Tongue (tissue), 3 donors: ENCODE measurements at places on chromosomes 7 and 10.

DNA sequence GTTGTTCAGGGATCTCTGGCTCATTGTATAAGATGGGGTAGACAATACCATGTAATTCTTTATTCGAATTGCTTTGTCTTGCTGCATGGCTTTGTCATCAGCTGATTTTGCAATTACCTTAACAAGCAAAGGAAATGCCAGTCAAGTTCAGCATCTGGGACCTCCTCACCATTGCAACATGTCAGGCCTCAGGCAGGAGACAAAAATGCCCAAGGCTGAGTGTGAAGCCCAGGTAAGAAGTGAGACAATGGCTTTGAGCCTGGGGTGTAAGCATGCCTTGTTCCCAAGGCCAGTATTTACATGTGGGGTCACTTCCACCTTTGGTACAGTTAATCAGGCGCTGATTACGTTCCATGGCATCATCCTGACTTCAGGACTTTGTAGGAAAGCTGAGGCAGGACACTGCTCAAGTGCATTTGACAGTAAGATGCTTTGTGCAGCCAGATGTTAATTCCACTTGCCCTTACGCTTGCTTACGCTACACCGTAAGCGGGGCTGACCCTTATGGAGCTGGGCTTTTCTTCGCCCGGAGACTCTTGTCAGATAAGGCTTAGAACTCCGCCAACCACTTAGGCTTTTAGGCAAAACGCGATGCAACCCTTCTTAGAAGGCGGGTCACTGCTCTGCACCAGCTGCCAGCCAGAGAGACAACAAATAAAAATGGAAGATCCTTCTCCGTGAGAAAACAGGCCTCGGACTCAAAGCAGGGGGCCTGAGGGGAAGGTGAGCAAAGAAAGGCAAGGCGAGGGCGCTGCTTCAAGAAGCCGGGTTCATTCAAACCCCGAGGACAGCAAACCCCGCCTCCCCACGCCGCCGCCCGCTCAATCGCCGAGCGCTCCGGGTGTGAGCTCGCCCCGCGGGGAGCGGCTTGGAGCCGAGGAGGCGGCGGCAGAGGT lies 1.3 kb upstream of the SP4 start:
- no peak for DNase-seq

GRCh38 chr7:153858355-153858754 lies 193.8 kb upstream of the DPP6 start:
- DNase-seq = peak; percentile 20

DNA sequence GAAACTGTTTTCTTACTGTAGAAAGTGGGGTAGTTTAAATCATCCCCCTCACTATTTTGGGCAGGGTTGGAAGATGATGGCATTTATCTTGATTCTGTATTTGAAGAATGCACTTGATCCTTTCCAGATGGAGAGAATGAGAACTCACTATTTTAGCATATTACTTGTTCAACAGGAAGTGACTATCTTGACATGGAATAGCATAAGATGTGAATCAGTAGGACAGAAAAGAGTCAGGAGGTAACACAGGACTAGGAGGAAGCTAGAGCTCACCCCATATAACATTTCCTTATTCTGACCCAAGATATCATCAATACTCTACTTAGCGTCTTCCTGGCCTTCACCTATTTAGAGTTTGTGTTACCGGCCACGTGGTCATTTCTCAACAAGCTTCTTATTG lies 400.2 kb downstream of the PHTF2 start:
- no peak for DNase-seq

DNA sequence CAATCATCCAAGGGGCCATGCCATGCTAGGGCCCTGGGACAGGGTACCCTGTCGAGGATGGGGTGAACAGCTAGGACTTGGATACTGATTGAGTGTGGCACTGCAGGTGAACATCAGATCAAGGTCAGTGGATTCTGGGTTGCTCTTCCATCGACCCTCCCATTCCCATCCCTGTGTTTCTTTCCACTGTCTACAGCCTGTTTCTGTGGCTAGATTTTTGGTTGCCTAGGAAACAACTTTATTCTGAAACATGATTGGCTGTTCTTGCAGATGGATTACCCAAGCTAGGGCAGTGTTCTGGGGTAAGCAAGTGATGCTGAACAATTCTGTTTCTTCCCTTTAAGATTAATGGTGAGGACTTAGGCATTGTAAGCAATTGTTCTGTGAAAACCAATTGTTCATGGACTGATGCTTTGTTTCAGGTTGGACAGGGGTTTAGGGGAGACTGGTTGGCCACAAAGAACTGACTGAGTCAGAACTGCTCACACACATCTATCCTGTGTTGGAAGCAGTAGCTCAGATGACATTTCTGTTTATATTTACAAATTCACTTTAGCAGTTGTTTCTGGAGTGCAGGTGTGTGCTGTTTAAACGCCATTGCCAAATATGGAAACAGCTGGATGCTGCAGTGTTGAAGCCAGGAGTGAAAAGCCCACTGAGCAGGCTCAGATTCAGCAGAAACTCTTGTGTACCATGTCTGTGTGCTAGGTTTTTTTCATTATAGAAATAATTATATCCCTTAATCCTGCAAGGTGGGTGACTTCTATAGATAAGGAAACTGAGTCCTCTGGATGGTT lies 102.3 kb upstream of the BTBD16 start:
- peak; percentile 82 for DNase-seq

GRCh38 chr7:159049266-159050025 lies 95.2 kb downstream of the VIPR2 start:
- DNase-seq = no peak

- peak; percentile 74 for DNase-seq
Measured at GRCh38 chr10:91163269-91163868, 57.1 kb upstream of the PCGF5 start.

DNA sequence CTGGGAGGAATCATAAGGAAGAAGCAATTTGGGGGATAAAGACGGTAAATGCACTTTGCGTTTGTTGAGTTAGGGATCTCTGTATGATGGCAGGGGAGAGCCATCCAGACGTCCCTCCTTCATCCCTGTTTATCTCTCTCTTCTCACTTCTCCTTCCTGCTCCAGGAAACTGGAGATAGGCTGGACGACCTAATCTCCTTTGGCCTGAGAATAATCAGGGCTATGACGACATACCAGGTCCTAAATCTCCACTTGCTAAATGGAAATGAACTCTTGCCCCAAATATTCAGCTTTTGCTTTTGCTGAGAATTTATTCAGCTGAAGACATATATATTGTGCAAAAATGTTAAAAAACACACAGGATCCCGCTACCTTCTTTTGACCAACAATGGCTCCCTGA lies 182.9 kb upstream of the INHBA start:
- DNase-seq = no peak

GRCh38 chr10:5895365-5895764 lies 5.3 kb downstream of the FBH1 start:
- no peak for DNase-seq

DNA sequence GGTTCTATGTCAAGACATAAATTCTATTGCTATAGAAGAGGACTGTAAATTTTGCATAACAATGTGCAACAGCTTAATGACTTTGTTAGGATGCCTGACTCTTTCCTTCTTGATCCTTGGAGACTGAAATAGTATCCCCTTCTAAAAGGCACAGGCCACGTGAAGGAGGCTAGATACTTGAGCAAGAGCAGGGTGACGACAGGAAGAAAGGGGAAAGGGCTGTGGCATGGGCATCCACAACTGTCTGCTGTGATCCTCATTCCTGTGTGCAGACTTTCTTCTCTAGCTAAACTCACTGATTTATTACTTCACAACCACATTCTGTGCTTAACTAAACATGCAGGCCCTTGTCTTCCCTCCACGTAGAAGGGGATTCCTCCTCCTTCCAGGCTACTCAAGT lies 1111.8 kb upstream of the C7orf33 start:
- DNase-seq = peak; percentile 4

DNA sequence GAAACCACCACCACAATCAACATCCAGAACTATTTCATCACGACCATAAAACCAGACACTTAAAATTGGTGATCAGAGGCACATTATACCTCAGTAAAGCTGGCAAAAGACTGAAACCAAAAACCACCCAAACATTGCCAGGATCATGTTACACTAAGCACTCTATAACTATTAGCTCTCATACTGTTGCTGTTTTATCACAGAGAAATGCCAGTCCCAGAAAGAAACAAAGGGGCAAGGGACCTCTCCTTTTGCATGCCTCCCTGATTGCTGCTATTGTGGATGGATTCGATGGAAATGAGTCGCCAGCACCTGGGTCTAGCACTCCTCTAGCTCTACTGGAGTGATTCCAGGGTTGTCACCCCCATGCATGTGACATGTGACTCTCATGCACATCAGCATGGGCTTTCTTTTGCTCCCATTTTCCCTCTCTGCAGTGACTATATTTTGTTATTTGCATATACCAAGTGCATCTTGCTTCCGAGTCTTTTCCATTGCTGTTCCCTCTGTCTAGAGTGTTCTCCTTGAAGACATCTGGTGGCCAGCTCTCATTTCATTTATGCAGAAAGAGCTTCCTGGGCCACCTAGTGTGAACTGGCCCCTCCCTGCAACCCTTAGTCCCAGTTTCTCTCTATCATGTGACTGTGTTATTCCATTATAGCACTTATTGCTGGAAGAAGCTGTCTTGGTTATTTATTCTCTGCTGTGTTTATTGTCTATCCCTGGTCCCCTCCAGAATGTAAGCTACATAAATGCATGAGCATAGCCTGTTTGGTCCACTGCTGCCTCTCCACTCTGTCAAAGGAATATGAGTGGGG lies 300.6 kb downstream of the PLXNA4 start:
- no peak for DNase-seq

DNA sequence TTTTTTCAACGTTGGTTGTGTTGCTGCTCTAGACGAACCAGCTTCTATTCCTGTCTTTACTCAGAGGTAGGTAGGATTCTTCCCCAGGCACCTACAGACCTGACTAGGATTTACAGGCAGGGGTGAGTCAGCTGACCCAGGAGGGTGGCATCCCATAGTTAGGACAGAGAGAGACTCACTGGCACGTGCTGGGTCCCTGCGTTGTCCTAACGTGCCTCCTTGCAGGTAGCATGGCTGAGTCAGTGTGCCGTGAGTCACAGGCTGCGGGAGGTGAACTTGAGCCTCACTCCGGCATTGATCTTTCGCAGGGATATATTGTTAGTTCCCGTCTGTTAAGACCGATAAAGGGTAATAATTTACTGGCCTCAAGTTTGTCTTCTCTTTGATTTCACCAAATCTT lies 96.5 kb downstream of the PFKFB3 start:
- DNase-seq = no peak

- peak; percentile 5 for DNase-seq
Measured at GRCh38 chr10:73368238-73368637, 9.6 kb upstream of the CFAP70 start.

GRCh38 chr10:48940958-48941357 lies 1.3 kb upstream of the LRRC18 start:
- no peak for DNase-seq

DNA sequence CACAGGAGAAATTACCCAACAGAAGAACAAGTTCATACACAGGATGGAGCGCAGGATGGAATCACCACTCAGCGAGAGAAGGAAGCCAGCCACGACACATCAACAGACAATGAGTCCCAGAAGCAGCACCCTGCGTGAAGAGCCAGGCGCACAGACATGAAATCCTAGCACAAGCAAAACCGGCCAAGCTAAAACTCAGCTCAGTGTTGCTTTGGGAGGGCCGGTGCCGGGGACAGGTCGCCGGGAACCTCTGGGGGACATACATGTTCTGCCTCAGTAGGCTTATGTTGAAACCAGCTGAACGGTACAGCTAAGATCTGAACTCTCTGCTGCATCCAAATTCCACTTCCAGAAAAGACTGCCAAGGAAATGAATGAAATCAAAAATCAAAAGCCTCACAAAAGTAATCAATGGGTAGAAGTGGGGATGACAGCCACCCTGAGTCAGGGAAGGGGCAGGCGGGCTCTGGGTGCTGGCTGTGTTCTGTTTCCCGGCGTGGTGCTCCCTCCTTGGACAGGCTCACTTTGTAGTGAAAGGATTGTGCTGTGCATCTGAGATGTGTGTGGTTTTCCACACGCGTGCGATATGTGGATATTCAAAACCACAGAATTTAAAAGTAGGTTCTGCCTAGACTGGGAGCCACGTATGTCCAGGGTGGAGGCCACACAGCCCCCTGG lies 114.7 kb downstream of the PDGFA start:
- no peak for DNase-seq

DNA sequence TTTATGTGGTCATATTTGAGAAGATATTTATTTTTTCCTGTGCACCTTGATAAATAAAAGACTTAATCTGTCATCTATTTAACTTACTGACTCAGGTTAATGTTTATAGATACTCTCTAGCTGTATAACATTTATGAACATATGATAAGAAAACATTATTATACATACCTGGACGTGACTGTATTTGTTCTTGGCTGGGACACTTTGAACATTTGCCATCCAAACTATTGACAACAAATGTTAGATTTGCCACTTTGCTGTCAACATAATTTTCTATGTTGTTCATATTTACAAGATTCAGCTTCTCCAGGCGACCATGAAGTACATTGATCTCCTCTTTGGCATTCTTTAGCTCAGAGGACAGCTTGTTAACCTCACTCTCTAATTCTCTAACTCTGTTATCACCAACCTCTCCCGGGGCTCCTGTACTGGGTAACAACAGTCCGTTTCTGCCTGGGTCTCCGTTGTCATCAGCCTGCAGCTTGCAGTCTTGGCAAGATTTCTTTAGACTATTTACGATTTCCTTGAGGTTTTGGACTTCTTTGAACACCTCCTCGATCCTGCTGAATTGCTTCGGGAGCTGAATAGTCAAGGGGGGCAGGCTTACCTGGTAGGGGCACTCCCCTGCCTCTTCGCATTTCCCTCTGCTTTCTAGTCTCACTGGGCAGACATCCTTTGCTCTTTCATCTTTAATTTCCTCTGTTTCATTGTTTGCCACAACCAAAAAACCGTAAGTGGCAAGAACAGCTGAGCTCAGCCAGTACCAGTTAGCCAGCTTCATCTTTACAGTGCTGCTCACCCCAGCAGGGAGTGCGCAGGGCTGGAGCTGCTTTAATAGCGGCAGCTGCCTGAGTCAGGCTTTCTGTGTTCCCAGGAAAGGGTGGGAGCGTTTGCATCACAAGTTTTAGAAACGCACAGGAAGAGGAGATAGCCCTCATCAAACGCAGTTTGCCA lies at the start of gene FGL2:
Gene FGL2 (minus strand): TSS at position 807 of the 954 bp plus-strand sequence. CDS start 26 bp downstream, at position 781.
- peak; percentile 88 for DNase-seq

DNA sequence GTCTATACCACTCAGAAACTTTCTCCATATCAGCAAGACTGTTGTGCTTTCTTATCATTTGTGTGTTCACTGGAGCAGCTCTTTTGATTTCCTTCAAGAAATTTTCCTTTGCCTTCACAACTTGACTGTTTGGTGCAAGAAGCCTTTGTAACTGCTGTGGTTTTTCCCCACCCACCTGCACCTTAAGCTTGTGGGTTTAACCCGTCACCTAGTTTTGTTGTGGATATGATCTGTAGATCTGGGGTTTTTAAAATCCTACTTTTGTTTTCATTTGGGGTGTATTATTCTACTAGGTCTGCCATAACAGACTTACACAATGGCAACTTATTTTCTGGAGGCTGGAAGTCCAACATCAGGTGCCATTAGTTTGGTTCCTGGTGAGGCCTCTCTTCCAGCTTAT lies 30.5 kb upstream of the CHST3 start:
- no peak for DNase-seq
